Right renal cortex interstitium (tissue), 3 donors: ENCODE measurements at places on chromosomes 4 and X. TPM values are rescaled to one million over a fixed set of nuclear protein-coding genes. Genes with fewer than 3 reads are reported as not detected.

GRCh38 chr4:82988323-82988832 lies 22.2 kb downstream of the LIN54 start:
- DNase-seq = no peak

- no peak for DNase-seq
Observed at GRCh38 chr4:37682701-37683401, 3.3 kb downstream of the RELL1 start.

- DNase-seq = no peak
Observed at GRCh38 chrX:121356139-121356849, 308.9 kb downstream of the GLUD2 start.

SORBS2 gene
- 65.0 TPM for polyA plus RNA-seq

DNA sequence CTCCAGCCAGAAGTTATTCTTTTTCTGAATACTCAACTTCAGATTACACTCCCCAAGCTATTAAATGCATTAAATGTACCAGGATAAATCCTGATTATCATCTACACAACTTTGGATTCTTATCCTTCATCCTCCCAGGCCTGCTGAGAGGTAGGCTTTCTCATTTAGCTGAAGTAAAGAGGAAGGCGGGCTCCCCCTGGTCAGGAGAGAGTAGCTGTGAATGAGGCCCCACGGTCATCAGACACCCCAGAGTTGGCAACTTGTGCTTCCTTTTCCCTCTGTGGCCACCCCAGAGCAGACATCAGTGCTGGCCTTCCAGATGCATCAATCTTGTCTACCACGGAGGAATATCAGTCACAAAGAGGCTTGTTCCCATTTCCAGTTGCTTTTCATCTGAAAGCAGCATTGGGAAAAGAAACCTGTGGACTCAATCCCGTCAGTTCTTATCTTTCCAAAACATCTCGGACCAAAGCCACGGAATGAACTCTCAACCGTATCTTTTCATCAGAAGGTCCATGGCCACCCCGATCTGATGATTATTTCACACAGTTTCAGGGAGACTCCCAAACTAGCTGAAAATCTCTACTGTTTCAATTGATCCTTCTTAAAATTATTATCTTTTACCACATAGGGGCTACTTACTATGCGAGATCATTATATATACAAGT lies 79.2 kb downstream of the FBXO8 start:
- no peak for DNase-seq
